ENCODE measurements at places on chromosomes 1 and 21.

GRCh38 chr1:45079533-45079932 lies 67.5 kb downstream of the UROD start:
- DNase-seq, result no peak

DNA sequence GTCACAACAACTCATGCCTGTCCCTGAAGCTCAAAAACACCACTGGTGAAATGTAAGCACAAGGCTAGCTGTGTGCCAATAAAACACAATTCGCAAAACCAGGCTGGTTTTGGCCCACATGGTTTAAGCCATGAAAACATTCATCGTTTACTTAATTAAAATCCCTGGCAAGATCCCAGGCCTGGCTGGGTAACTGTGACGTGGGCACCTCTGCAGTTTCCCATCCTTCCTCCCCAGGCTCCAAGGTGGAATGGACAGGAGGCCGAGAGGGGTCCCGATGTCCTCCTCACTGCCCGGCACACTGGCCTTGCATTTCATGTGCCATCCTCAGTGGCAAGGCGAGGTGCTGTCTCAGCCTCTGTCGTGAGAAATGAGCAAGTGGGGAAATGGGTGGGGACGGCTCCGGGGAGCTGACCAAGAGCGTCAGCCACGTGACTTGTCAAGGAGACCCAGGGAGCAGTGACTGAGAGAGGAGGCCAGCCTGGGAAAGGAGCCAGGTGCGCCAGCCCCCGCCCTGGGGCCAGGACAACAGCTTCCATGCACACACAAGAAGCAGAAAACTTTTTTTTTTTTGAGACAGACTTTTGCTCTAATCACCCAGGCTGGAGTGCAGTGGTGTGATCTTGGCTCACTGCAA lies 153.1 kb upstream of the RAB4A start:
- no peak for DNase-seq

DNA sequence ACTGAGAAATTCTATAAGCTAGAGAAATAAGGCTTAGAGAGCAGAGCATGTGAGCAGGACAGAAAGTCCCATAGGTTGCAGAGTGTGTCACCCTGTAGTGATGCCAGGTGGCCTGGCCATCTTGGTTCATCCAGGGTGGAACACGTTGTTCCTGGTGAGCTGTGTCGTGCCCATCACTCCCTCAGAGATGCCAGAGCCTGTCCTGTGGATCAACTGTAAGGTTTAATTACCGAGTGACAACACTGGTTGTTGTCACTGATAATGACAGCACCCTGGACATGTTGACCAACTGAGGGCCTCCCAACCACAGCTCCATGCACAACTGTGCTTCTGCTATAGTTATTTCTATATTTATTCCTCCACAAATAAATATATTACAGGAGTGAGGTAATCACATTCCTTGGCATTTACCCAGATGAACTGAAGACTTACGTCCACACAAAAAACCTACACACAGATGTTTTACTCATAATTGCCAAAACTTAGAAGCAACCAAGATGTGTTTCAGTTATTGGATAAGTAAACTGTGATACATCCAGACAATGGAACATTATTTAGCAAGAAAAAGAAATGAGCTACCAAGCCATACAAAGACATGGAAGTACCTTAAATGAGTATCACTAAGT lies 6.2 kb downstream of the C1orf198 start:
- DNase-seq, result no peak

DNA sequence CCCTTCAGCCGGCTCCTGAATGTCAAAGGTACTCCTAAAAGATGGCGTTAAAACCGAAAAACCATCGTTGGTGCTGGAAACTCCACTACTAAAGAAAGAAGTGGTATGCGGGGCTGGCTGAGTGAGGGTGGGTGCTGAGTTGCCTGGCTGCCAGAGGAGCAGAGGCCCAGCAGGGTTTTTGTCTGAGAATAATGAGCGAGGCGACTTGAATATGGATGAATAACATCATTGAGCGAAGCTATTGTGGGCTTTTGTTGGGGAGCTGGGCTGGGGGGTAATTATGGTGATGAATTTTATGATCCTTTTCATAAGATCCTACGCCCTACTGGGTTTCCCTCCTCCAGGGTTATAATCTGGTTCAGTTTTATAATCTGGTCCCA lies 2.0 kb downstream of the PDPN start:
- DNase-seq, result no peak

- no peak for DNase-seq
These were observed 6.8 kb downstream of the TSPEAR start for GRCh38 chr21:44704636-44705001.

DNA sequence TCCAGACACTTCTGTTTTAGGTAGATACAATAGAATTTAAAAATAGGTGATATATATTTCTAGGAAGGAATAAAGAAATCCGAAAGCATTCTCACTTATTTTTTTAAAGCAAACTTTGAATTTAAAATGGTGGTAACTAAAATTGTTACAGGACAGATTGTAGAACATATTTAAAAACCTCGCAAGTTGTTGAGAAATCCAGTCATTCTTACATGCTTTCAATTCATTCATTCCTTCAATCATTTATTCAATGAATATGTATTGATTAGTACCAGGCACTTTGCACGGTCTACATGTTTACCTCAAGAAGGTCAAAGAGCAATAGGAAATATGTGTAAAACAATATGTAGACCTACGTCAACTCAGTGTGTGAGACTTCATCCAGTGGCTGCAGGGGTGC lies 189.9 kb upstream of the SNX7 start:
- DNase-seq, result no peak

- DNase-seq, result no peak
These were observed 28.1 kb downstream of the ZBTB8OS start for GRCh38 chr1:32622205-32622604.

- no peak for DNase-seq
These were observed 42.2 kb upstream of the WASF2 start for GRCh38 chr1:27531959-27532685.

DNA sequence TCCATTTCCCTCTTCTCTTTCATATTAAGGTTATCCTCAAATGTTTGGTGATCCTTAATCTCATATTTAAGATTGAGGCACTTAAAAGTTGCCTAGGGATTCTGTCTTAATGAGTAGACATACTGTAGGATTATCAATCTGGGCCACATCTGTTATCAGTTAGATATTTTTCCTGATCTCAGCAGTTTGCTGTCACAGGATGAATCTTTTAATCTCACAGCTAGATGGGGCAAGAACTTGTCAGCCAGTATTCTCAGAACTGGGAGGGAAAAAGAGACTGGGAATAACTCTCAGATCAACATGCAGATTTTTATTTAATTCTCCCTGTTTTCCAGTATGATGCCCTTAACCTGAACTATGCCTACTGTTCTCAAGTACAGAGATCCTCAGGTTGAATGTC lies 14.0 kb downstream of the ZNF644 start:
- no peak for DNase-seq

DNA sequence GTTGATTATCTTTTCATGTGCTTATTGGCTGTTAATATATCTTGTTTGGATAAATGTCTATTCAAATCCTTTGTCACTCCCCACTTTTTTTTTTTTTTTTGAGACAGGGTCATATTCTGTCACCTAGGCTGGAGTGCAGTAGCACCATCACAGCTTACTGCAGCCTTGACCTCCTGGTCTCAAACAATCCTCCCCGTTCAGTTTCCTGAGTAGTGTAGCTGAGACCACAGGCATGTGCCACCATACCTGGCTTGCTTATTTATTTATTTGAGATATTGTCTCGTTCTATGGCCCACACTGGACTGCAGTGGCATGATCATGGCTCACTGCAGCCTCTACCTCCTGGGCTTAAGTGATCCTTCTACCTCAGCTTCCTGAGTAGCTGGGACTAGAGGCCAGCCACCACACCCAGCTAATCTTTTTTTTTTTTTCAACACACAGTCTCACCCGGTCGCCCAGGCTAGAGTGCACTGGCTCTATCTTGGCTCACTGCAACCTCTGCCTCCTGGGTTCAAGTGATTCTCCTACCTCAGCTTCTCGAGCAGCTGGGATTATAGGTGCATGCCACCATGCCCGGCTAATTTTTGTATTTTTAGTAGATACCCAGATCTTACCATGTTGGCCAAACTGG lies 13.9 kb upstream of the MYCL start:
- DNase-seq, result no peak

GRCh38 chr1:16137890-16138467 lies 17.9 kb downstream of the EPHA2 start:
- no peak for DNase-seq

GRCh38 chr1:53579221-53580008 lies 120.2 kb downstream of the DMRTB1 start:
- no peak for DNase-seq

GRCh38 chr1:71276466-71276865 lies 195.6 kb upstream of the ZRANB2 start:
- no peak for DNase-seq

DNA sequence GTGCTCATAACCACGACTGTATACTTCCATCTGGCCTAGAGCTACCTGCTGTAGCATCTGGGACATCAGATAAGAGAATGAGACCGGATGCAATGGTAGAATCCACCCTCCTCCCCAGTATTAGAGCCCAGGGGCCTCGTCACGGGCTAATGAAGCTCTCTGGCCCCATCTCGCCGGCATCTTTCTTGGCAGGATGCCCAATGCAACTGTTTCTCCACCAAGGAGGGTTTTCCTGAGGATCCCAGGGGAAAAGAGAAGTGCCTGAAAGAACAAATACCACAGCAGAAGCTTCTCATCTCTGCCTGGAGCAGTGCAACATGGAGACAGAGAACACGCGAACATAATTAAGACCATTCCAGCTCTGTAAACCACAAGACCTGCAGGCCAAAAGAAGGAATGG lies 80.0 kb downstream of the VWA5B1 start:
- no peak for DNase-seq

- no peak for DNase-seq
These were observed 77.7 kb upstream of the ADAM30 start for GRCh38 chr1:119974013-119974412.

DNA sequence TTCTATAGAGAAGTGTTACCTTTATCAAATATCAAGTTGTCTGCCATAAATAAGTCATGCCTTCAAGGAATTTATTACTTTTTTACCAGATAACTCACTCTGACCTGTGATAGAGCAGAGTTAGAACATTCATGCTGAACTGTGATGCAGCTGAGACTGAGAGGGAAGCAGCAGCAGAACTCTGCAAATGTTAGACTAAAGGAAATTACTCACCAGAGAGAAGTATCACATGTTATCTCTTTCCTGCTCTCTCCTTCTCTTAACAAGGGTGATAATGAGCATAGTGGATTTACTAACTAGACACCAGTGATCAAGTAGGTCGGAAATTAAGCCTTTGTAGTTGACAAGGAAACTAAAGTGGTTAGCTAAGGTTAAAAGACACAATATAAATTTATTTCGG lies 181.6 kb downstream of the RASAL2 start:
- no peak for DNase-seq

DNA sequence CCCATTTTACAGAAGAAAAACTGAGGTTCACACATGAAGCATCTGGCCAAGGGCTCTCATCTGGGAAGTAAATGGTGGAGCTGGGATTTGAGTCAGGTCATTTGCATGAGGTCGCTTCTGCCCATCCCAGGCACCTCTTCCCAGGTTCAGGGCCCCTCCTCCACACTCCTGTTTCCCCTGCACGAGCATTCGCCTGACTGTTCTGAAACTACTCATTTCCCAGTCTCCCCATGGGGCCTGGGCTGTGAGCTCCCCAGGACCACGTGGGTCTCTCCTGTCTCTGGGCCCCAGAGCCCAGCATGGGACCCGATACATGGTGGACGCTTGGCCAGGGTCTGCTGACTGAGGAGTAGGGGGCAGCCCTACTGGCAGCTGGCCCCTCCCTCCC lies 360.8 kb downstream of the MATN1 start:
- no peak for DNase-seq

DNA sequence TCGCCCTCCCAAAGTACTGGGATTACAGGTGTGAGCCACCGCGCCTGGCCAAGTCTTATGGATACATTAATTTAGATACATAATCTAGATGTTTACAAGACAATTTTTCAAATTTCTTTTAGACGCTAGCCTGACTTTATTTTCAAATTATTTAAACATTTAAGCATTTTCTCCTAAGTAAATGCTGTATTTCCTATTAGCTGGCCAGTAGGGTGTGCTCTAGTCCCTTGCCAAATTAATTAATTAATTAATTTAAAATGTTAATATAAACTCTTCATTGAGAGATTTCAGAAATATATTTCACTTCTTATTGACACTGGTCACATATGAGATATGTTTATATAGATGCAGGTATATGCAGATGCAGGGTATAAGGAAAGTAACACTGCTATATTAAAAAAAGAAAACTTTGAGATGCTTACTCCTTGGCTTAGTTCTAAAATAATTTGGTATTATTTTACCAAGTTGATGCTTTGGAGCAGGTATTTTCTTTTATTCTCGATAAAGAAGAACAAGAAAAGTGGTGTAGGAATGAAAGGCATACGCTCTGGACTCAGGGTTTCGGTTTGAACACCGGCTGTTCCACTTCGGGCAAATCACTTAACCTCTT lies 5.2 kb upstream of the ERRFI1 start:
- DNase-seq, result no peak

DNA sequence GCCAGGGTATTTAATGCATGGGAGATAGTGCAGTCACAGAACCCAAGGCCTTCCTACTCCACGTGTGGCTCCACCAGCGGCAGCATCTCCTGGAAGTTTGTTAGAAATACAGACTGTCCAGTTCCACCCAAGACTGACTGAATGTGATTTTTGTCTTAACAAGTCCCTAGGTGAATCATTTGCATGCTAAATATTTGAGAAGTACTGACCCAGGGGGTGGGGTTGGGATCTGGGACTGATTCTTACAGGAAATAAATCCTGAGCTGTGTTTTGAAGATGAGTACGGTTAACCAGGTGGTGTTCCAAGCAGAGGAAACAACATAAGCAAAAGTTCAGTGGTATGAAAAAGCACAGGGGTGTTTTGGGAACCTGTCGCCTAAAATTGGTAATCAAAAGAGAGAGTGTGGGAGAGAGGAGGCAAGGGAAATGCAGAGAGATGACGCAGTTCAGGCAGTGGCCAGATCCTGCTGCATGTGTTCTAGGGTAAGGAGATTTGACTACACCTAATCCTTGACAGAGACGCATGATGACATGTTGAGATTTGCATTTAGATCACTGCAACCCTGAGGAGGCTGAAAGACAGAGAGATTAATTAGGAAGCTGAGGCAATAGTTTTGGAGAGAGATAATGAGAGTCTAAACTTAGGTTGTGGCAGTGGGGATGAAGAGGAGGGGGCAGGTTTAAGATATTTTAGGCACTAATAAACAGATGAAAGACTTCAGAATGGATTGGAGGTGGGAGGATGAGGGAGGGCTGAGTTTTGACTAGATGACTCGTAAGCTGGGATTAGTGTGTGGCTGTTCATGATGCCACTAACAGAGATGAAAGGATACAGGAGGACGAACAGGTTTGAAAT lies 3.7 kb upstream of the ZNF326 start:
- no peak for DNase-seq

- DNase-seq, result no peak
These were observed 33.5 kb downstream of the USP24 start for GRCh38 chr1:55181666-55182065.

GRCh38 chr1:81517987-81518386 lies 282.7 kb upstream of the ADGRL2 start:
- no peak for DNase-seq

GRCh38 chr1:244037252-244037651 lies 13.8 kb upstream of the ZBTB18 start:
- DNase-seq, result no peak

Measured in AG04449 (cell line).